ENCODE measurements at places on chromosomes 6 and 20.

- DNase-seq, result no peak
These were observed 5.5 kb downstream of the PTGIS start for GRCh38 chr20:49562311-49563014.

DNA sequence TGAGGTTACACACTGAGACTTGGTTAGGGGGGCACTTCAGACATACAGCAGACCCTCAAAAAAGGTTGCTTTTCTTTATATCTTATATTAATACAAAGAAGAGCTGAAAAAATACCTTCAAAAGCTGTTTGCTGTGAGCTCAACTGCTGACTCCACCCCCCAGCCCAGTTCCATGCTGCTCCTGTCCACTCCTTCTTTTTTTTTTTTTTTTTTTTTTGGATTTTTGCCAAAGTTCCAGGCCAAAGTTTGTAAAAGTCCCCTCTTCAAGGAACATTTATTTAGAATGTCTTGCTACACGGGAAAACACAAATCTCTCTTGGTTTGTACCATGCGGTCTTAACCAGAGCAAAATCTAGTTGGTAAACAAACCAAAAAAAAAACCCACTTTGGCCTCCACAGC is 85.3 kb upstream of the AKAP12 start:
- no peak for DNase-seq

GRCh38 chr6:45558858-45559257 is 181.1 kb upstream of the SUPT3H start:
- no peak for DNase-seq

- no peak for DNase-seq
These were observed 55.7 kb downstream of the SNX5 start for GRCh38 chr20:17912916-17913315.

- peak; percentile 89 for DNase-seq
These were observed 6.1 kb upstream of the HSPA1B start for GRCh38 chr6:31821301-31822035.

DNA sequence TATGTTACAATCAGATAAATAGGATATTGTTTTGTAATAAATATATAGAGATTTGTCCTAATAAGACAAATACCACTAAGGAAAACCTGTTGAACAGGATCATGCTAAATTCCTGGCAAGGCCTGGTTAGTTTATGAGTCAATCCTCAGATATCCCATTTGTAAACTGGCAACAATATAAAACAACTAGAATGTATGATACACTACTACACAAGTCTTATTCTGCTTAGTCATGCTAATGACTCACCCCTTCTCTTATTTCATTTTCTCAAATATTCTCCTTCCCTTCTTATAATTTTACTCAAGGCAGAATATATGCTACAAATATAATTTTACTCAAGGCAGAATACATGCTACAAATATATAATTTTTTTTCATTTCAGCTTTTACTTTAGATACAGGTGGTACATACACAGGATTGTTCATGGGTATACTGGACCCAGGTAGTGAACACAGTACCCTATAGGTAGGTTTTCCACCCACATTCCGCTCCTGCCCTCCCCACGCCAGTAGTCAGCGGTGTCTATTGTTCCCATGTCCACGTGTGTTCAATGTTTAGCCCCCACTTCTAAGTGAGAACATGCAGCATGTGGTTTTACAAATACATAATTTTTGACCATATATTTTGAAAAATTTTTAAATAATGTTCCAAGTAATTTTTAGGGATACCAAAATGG is 6.3 kb downstream of the OSER1 start:
- DNase-seq, result peak; percentile 77

DNA sequence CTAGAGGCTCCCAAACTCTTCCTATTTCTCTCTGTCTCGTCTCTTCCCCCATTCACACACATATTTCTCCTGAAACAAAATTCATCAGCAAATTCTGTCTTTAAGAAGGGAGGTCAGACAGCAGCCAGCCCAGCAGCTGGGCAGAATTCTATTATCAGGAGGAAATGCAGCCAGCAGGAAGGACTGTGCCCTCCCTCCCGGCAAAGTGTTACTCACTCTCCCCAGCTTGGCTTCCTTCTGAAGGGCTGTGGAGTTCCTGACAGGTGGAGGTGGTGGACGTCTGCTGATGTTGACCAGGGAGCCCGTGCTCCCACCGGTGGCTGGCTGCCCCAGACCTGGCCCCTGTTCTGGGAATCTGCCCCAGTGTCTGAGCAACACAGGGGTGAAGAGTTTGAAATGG is 37.3 kb downstream of the KCNB1 start:
- no peak for DNase-seq

GRCh38 chr20:58930496-58930895 is 50.6 kb upstream of the NELFCD start:
- no peak for DNase-seq

DNA sequence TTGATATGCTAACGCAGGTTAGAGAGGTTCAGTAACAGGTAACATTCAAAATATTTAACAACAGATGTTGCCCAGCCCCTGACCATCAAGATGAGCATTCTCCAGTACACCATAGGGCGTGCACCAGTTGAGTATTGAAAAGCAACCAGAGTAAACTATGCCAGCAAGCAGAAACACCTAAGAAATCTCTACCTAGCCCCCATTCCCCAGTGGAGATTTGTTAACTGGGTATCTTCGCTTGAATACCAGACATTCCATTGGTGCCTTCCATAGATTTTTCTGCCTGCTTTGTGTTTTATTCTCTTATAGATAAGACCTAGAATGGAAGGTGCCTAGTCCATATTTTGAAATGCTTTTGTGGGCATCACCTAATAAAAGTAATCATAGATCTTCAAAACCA is 623.9 kb downstream of the KIF16B start:
- DNase-seq, result no peak

DNA sequence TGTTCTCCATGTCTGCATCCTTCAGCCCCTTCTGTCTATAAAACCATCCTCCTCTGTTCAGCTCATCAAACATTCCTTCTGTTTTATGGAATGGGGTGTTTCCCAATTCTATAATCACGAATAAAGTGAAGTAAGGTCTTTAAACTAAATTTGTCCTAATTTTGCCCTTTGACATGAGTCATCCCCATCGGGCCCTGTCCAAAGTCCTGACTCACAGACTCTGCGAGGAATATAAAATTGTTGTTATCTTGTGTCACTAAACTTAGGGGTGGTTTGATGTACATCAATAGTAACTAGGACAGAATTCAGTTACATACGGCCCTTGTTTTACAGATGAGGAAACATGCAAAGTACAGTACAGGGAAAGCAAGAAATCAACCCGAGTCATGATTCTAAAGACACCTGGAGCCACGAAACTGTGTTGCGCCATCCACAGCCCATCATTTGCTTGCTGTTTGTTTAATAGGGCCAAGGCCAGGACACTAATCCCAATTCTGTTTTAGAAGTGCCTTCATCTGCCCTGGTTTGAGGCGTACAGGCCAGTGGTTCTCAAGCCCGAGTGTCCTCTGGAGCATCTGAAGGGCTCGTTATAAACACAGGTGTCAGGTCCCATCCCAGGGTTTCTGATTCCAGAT is 2.8 kb downstream of the ACSS1 start:
- DNase-seq, result peak; percentile 66

- no peak for DNase-seq
These were observed 6.7 kb downstream of the PRDM13 start for GRCh38 chr6:99613409-99613704.

- DNase-seq, result no peak
These were observed 55.4 kb downstream of the RAB44 start for GRCh38 chr6:36752886-36753506.

GRCh38 chr6:113629256-113629655 is 227.9 kb upstream of the MARCKS start:
- no peak for DNase-seq

- no peak for DNase-seq
These were observed 20.0 kb downstream of the TAF4 start for GRCh38 chr20:62045529-62046285.

GRCh38 chr6:126632271-126632670 is 292.4 kb downstream of the CENPW start:
- DNase-seq, result no peak

GRCh38 chr6:105990151-105990550 is 96.0 kb upstream of the PRDM1 start:
- DNase-seq, result no peak

DNA sequence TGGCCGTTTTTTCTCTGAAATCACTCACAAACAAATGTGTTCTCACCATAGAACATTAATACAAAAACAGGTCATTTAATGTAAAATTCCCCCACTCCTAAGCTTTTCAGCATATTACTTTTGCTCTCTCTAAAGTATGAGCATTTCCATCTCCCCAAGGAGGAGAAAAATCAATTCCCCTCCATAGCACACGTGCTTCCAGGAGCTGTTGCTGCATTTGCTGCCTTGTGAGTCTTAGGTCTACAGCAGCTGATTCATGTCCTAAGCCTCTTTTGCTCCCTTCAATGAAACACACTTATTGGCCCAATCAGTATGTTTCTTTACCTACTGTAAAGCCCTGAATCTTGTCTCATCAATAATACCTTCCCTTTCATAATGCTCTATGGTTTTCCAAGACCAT is 6.4 kb upstream of the COL9A1 start:
- DNase-seq, result no peak

DNA sequence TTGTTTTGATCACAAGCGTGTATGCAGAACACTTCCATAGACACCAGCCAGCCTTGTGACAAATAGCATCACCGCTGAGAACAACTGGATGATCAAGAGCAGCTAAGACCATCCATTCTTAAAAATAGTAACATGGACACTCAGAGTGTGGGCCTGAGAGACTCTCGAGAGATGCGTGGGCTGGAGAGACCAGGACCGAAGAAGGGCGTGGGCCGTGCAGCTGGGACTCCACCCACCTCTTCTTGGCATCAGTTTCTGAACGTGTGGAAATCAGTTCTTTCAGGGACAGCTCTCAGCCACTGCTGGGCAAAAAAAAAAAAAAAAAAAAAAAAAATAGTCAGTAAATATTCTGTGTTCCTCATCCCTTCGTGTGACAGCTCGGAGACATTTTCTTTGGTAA is 314.5 kb upstream of the CDH4 start:
- DNase-seq, result no peak

- no peak for DNase-seq
These were observed 662 bp downstream of the ENTPD6 start for GRCh38 chr20:25195962-25196785.

DNA sequence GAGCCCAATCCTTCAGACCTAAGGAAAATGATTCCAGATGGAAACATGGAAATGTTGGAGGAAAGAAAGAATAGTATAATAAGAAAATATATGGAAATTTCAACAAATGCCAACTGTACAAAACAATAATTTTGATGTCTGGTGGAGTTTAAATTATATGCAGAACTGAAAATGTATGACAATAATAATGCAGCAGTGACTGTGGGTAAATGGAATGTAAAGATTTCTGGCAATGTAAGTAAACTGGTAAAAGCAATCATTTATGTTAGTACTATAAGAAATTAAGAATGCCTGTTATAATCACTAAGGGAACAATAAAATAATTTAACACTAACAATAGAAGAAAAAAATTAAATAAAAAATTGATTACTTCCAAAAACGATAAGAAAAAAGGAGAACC is 89.0 kb downstream of the EDN1 start:
- DNase-seq, result no peak

GRCh38 chr6:134826889-134827737 is 122.8 kb downstream of the ALDH8A1 start:
- no peak for DNase-seq

DNA sequence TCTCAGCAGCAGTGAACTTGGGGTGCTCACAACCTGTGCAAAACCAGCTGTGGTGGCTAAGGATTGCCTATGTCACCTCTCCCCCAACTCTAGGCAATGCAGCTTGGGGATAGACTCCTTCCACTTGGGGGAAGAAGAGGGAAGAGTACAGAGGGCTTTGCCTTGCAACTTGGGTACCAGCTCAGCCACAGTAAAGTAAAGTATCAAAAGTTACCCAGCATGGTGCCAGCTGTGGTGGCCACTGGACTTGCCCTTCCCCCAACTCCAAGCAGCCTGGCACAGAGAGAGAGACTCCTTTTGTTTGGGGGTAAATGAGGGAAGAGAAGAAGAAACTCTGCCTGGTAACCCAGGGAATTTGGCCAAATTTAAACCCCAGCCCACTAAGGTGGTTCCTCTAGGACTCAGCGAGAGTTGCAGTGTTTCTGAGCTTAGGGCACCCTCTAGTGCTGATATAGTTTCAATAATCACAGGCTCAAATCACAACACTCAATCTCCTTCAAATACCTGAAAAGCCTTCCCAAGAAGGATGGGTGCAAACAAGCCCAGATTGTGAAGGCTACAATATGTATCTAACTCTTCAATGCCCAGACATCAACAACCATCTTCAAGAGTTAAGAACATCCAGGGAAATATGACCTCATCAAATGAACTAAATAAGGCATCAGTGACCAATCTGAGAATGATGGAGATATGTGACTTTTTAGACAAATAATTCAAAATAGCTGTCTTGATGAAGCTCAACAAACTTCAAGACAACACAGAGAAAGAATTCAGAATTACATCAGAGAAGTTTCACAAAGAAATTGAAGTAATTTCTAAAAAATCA is 7.6 kb upstream of the DEFB129 start:
- no peak for DNase-seq

DNA sequence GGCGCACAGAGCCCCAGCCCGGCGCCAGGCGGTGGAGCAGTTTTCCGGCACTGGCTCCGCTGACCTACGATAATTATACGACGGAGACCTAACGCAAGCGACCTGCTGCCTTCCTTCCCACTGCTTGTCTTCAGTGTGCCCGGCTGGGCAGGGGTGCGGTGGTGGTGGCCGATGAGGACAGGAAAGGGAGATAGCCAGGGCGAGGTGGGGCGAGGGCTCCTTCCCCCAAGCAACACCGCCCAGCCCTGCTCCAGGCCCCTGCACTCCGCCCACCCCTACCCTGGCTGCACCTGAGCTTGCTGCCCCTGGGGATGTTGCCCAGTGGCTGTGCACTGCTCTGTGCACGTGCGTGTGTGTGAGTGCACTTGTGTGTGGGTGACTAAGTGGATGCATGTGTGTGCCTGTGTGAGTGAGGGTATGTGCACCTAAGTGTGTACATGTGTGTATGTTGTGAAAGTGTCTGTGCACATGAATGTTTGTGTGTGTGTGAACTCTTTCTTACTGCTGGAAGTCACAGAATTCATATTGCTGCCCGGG is 42.6 kb upstream of the IRF4 start:
- no peak for DNase-seq

DNA sequence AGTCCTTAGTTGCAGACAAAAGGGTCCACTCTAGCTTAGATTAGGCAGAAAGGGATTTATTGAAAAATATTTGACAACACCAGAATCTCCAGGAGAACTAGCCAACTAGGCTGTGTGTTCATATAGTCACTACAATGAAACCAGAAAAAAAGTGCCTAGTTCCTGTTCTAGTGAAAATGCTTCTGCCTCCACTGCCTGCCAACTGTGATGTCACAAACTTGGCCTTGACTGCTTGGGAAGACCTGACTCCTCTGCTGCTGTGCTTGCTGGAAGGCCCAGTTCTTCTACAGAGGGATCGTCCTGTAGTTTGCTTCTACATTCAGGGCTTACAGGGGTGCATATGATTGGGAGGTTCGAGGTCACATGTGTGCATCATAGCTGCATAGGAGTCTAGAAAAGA is 40.3 kb upstream of the XRN2 start:
- DNase-seq, result no peak
